ENCODE measurements at places on chromosomes 12 and 14.

- no peak for DNase-seq
Observed at GRCh38 chr12:131740626-131741025, 29.7 kb downstream of the SFSWAP start.

- DNase-seq = no peak
Observed at GRCh38 chr14:102958461-102958860, 36.0 kb downstream of the AMN start.

DNA sequence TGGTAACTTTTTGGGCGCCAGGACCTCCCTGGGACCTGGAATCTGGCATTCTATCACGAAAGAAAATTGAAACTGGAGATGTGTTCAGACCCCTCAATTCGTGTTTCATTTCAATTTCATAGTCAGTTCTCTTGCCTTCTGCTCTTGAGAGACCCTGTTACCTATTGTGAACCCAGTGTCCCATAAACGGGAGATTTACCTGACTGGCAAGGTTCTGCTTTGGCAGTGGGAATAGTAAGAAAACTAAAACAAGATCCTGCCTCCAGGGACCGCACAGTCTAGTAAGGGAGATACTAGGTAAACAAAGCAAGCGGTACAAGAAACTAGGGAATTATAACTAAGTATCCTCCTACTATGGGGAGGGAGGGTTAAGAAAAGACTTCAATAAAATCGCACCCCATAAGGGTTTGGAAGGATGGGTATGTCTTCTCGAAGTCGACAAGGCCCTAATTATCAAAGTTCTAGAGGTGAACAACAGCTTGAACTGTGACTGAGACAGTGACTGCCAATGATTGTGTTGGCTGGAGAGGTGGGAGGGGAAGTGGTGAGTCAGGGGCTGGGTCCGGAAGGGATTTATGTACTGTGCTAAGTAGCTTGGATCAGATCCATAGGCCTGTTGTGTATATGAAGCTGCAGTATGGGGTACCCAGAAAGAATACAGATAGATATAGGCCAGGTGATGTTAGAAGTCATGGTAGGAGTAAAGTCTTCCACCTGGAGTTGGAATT lies 754 bp downstream of the ACSS3 start:
- DNase-seq = no peak

DNA sequence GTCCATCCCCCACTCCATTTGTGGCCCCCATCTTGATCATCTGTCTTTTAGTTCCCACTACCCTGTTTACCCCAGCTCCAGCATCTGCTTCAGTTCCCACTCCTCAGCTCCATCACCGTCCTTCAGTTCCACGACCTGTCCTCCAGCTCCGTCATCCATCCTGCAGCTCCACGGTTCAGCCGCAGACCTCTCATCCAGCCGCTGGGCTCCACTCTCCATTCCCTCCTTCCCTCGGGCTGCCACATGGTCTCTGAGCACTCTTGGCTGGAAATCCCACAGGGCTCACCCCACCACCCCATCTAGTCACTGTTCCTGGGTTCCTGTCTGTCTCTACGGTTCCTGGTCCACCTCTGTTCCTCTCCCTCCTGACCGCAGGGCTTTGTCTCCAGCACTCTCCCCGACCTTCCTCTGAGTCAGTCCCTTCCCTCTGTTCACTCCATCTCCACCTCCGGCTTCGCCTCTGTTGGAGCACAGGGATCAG lies 3.3 kb upstream of the P3H3 start:
- DNase-seq = no peak

- no peak for DNase-seq
Observed at GRCh38 chr14:79836577-79836976, 374.7 kb downstream of the DIO2 start.

DNA sequence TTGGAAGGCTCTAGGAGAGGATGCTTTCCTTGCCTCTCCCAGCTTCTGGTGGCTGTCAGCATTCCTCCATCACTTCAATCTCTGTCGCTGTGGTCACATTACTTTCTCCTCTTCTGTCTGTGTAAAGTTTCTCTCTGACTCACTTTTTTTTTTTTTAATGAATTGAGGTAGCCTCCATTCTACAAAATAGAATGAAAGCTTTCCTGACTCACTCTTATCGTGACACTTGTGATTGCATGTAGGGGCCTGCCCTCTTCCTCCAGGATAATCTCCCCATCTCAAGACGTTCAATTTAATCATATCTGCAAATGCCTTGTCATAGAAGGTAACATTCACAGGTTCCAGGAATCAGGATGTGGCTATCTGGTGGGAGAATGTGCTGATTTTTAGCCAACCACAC lies 153.5 kb upstream of the HMGA2 start:
- DNase-seq = no peak

DNA sequence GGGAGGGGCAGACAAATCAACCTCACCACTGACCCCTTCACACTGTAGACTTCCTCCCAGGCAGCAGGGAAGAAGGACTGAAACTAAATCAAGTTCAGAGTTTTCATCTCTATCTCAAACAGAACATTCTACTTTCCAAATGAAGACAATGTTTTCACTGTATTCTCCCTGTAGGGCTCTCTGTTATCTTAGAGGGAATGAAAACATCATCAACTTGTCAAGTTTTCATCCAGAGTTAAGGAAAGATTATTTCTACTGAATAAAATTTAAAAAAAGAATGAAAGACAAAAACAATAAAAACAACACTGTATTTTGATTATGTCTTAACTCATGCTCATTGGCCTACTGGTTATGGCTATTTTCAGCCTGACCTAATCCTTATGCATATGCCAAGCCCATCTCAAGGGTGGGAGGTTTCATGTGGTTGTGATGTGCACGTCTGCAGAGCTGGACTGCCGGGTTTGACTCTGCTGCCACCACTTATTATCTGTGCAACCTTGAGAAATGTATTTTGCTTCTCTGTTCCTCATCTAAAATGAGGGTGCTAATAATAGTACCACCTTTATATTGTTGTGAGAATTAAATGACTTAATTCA lies 152.0 kb upstream of the AVPR1A start:
- no peak for DNase-seq

DNA sequence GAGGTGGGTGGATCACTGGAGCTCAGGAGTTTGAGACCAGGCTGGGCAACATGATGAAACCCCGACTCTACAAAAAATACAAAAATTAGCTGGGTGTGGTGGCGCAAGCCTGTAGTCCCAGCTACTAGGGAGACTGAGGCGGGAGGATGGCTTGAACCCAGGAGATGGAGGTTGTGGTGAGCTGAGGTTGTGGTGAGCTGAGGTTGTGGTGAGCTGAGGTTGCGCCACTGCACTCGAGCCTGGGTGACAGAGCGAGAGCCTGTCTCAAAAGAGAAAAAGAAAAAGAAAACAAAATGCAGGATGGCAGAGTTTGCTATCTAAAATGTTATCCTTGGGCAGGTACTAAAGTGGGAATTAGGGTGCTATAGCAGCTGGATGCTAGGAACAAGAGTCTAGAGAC lies 10.8 kb upstream of the GPRC5A start:
- DNase-seq = no peak

DNA sequence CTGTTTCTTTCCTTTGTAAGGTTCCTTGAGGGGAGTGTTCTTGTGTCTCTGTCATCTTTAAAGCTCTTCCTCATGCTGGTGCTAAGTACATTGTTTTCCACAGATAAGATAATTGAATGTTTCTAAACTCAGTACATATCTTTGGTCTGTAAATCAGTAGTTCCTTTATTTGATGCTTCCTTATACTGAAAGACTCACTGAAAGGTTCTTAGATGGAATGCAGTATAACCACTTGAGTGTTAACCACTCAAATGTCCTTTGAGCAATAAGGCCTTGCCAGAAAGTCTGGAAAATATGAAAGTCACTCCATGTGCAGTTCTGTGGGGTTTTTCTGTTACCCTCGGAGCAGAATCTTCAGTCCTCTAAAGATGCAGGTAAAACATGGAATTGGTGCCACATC lies 23.0 kb upstream of the RNU6-8 start:
- DNase-seq = no peak

Data from stimulated activated CD8-positive, alpha-beta memory T cell treated with anti-CD3 and anti-CD28 coated beads, Interleukin-4, amount 100 ng/mL, for 4 hours (primary cell).